PC-9 (cell line): ENCODE measurements at places on chromosomes 2 and 18. TPM values are rescaled to one million over a fixed set of nuclear protein-coding genes. Genes with fewer than 3 reads are reported as not detected.

- DNase-seq: no peak
Observed at GRCh38 chr18:79798346-79798998, 734 bp downstream of the KCNG2 start.

DNA sequence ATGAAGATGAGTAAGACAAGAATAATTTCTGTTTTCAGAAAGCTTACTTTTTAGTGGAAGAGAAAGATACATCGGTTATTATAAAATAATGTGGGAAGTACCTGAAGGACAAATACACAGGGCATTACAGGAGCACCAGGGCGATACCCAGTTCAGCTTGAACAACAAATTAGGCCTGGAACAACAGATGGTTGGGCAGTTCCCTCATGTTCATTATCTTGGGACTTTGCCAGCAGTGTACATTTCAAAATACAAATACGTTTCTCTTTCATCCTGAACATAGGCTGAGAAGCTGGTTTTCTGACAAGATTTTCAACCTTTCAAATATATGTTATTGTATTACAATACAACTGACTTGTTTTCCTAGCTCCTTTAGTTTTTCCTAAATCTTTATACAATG is 79.6 kb downstream of the TGIF1 start:
- no peak for DNase-seq

DNA sequence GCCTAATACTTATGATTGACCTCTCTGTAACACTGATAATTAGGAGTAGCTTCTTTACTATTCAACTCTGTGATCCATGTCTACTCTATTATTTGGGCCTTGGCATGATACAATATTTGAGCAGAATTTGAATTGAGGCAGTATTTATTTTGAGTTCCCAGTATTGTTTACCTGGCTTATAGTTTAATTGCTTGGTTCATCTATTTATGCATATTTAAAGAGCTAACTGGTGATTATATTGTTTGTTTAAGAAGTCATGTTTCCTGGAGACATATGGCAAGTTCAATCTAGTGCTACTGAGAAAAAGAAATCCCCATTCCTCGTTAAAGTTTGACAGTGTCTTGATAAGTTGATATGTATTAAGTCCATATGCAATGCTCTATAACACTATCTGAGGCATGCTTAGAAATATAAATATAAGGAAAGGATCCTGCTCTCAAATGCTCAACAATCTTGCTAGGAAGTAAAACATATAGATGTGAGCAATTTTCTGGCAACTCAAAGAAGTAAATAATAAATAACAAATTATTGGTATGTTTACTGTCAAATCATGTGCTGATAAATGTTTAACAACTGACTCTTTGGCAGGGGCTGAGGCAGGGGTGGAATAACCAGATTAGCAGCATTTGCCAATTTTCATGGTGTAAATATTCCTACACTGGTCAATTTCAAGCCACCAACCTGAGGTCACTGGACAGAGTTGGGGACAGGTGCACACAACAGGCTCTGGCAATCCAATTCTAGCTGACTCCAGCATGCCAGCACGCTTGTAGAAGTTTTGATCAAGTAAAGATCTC is 430.2 kb upstream of the PIK3C3 start:
- DNase-seq: no peak

DNA sequence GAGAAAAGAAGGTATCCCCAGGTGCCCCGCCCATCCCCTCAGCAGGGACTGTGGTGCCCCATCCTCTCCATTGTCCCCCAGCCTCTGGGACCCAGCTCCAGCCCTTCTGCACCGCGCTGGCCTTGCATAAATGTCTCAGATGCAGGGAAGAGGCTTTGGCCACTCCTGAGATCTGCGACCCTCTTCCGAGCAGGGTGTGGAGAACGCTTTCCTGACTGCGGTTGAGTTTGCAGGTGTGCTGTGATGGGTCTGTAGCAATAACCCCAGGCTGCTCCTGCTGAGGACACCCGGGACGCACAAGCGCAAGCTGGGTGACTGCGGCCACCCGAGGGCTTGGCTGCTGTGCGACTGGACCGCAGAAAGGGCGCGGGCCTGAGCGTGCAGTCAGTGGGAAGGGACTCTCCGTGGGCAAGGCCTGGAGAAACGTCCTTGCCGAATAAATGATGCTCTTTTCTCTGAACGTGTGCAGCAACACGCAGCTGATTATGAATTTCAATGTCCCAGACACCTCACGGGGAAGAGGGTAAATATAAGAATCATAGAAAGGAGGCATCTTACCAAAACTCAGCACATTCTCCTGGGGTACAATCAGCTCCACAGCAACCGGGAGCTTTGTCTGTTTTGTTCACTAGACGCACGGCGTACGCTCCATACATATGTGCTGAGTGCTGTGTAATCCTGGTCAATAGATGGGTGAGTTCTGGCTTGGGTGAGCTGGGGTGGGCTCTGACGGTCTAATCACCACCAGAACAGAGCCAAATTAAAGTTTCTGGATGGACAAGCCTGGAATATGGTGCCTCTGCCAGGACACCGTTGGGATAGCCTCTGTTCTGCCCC is 67.5 kb upstream of the ZNF516 start:
- DNase-seq: no peak

GRCh38 chr2:18180031-18180610 is 301.7 kb downstream of the KCNS3 start:
- DNase-seq: peak; percentile 72

- no peak for DNase-seq
Observed at GRCh38 chr2:16506366-16506765, 159.3 kb downstream of the CYRIA start.

GRCh38 chr2:224022486-224022885 is 16.6 kb downstream of the SERPINE2 start:
- no peak for DNase-seq

GRCh38 chr2:229832510-229832898 is 89.3 kb downstream of the TRIP12 start:
- DNase-seq: no peak

GRCh38 chr2:26670931-26671460 is 21.5 kb upstream of the KCNK3 start:
- peak; percentile 31 for DNase-seq

- peak; percentile 46 for DNase-seq
Observed at GRCh38 chr2:199378948-199379650, 78.6 kb downstream of the SATB2 start.

DNA sequence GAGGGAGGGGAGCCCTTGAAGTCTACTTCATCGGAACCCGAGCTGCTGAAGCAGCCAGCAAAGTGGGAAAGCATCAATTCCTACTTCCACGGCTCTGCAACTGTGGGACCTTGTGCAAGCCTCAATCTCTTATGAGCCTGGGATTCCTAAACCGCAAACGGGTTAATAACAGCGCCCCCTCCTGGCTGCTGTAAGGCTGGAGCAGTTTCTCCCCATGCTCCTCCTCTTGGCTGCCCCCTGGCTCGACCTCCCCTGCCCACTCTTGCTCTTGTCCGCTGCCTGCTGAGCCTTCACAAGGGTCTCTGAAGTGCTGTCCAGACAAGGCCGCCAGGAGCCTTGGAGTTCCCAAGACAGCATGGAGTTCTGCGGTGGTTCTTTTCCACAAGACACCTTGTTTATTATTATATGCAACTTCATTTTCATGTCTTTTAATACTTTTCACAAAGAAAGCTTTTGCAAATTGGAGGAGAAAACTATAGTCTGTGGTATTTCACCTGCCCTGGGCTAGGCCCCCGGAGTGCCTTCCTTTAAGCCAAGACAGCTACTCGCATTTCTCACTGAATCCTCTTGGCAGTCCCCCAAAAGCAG is 157.2 kb downstream of the DDX1 start:
- DNase-seq: no peak

- peak; percentile 39 for DNase-seq
Observed at GRCh38 chr2:232502911-232503808, 15.5 kb upstream of the ECEL1 start.

DNA sequence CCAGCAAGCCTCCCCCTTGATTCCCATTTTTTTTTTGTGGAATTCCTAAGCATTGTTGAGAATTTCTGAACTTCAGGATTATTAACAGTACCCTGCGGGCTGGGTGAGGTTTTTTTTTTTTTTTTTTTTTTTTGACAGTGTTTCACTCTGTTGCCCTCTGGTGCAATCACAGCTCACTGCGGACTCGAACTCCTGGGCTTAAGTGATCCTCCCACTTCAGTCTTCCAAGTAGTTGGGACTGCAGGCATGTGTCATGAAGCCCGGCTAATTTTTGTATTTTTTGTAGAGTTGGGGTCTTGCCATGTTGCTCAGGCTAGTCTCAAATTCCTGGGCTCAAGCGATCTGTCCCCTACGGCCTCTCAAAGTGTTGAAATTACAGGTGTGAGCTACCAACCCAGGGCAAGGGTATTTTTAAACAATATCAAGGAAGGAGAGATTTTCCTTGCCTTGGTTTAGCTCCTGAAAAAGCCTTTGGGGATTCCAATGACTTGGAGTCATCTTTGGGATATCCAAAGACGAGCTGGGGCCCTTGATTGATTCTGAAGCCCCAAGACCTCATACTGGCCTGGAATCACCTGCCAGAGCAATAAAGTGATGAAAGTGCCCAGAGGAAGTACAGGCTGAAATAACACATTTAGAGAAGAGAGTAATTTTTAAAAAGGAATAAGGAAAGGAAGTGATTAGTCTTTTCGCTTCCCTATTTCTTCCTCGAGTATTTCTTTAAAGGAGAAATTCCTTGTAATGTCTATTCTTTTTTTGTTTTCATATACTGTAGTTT is 240.2 kb downstream of the TGIF1 start:
- DNase-seq: no peak

GRCh38 chr18:48228301-48228715 is 180.9 kb downstream of the ZBTB7C start:
- DNase-seq: peak; percentile 78

DNA sequence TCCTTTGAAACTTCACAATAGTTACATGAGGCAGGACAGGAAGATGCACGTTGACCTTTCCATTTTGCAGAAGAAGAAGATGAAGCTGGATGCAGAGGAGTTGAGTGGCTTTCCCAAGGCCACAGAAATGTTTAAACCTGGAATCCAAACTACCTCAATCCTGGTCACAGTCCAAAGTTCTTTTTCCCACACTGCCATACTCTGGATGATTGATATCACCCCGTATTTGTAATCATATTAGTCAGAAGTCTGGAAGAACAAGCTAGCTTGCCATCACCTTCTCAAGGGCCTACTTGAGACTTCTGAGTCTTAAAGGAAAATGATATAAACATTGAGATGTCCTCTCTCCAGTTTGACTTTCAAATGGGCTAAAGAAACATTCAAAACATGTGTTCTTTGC is 190.1 kb downstream of the LNPK start:
- DNase-seq: no peak

GRCh38 chr2:218805627-218806026 is 23.7 kb downstream of the CYP27A1 start:
- DNase-seq: no peak

DNA sequence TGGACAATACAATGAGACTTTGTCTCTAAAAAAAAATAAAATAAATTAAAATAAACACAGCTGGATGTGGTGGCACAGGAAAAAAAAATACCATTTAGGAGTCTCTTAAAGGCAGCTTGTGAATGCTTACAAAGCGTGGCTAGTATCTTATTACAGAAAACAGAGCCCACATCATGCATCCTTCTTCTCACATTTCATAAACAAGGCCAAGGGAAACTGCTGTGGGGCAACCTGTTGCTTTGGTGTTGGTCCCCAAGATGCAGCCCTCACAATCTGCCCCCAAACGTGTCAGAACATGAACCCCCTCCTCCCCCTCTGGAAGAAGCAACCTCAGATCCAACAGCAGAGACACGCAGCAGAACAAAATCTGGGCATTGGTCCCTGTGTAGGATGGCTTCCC is 2.6 kb downstream of the SLC14A1 start:
- no peak for DNase-seq

GRCh38 chr18:74622072-74622471 is 24.4 kb downstream of the ZNF407 start:
- DNase-seq: no peak

DNA sequence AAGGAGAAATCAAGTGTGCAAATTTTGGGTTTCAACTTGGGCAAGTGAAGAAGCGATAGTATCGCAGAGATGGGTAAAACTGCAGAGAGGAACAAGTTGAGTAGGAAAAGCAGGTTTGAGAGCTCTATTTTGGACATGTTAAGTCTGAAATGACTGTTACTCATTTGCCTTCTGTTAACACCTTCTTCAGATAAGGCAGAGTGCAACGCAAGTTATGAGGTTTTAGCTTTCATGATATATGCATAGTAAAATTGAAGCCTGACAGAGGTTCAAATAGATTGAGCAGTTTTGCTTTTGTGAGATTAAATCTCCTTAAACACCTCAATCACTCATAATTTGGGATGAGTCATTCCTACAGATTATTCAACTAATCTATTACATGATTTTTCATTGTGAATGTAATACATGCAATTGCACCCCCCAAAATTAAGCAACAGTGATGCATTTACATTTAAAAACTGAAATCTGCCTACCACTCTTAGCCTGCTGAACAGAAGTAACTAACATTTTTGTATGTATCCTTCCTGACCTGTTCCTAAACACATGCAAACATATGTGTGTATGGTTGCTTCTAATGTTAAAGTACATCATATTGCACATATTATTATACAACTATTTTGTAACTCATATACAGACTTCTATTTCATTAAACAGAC is 575.4 kb downstream of the ARHGAP15 start:
- DNase-seq: no peak

GRCh38 chr2:189171956-189172609 is 7.5 kb downstream of the COL5A2 start:
- DNase-seq: no peak

GRCh38 chr2:143611336-143611735 is 482.1 kb downstream of the ARHGAP15 start:
- DNase-seq: no peak

- no peak for DNase-seq
Observed at GRCh38 chr2:137676346-137676745, 287.9 kb upstream of the HNMT start.

DNA sequence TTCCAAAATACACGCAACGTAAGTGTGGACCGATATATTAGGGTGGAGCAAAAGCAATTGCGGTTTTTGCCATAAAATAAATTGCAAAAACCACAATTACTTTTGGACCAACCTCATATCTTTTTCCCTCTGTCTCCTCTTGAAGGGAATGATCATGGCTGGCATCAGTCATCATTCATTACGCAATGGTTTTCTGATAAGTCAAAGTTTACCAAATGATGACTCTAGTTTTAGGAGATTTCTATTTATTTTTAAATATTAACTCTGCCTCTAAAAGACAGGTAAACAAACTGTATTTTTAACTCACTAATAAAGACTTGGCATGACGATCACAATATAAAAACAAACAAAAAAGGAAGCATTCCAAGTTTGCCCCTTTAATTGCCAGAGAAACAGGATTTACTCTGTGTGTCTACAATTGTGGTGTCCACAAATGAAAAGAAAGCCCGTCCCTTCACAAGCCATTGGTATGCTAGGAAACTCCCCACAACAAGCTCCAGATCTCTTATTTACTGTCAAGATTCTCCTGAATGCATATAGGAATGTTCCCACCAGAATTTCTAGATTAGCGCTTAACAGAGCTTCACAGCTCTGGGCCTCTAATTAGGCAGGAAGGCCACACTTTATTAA is 61.3 kb downstream of the IRS1 start:
- no peak for DNase-seq

The LIMS2 gene
- total RNA-seq: 1.4 and 2.5 TPM in 2 replicates

The PLEKHA3 gene
- 35.7 and 50.3 TPM in 2 replicates for total RNA-seq

The SLC5A7 gene
- not detected in 2 replicates for total RNA-seq

The EN1 gene
- total RNA-seq: not detected in 2 replicates

The SEMA4F gene
- total RNA-seq: 10.6 and 12.3 TPM in 2 replicates

The ITM2C gene
- 76.0 and 96.4 TPM in 2 replicates for total RNA-seq

The EMILIN1 gene
- 0.83 and 1.6 TPM in 2 replicates for total RNA-seq

The KCNE4 gene
- 0.11 TPM in 1 of 2 replicates, not detected in the other for total RNA-seq

The ANKRD30B gene
- total RNA-seq: not detected in 2 replicates

The MFF gene
- 141 and 144 TPM in 2 replicates for total RNA-seq

The MAL gene
- total RNA-seq: 146 and 171 TPM in 2 replicates

The TEX44 gene
- not detected in 2 replicates for total RNA-seq

The LIPT1 gene
- total RNA-seq: 10.3 and 11.6 TPM in 2 replicates
